ENCODE measurements at places on chromosomes 11 and 22. TPM values are rescaled to one million over a fixed set of nuclear protein-coding genes. Genes with fewer than 3 reads are reported as not detected.

- DNase-seq = no peak
Observed at GRCh38 chr11:78284260-78284659, 95.5 kb downstream of the USP35 start.

- DNase-seq = no peak
Observed at GRCh38 chr11:2549491-2549875, 104.7 kb downstream of the KCNQ1 start.

DNA sequence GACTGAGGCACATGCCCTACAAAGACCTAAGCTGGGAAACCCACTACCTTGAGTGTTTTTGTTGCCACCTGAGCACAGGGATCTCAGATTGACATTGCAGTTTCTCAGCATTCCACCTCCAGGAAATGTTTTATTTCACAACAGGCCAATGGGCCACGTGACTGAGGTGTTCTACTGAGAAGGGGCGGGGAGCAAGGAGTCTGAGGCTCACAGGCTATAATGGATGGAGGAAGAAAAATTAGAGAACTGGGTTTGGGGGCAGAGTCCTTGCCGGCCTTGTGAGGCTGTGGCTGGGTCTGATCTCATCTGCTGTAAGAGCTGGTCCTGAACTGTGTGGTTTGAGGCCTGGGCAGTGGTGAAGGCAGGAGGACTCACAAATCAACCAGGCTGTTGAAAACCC lies 40.7 kb downstream of the ZNF202 start:
- no peak for DNase-seq

- DNase-seq = no peak
Observed at GRCh38 chr11:114176321-114176720, 116.8 kb downstream of the ZBTB16 start.

DNA sequence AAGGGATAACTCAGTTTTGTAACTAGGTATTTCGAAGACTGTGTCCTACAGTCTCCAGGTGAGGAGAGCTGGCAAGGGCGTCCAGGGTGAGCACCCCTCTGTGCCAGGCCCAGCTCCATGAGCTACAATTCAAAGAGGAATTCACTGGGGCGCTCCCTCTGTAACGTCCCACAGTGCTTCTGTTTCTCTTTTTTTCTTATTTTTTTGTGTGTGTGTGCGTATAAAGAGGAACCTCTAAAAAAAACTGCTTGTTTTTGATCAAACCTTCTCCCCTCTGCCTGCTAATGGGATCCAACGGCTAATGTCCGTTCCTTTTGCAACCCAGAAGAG lies 17.1 kb downstream of the ASCC2 start:
- DNase-seq = no peak

Gene IGSF22
- 0.16 TPM for total RNA-seq

Gene SLC15A3
- 2.1 TPM for total RNA-seq

DNA sequence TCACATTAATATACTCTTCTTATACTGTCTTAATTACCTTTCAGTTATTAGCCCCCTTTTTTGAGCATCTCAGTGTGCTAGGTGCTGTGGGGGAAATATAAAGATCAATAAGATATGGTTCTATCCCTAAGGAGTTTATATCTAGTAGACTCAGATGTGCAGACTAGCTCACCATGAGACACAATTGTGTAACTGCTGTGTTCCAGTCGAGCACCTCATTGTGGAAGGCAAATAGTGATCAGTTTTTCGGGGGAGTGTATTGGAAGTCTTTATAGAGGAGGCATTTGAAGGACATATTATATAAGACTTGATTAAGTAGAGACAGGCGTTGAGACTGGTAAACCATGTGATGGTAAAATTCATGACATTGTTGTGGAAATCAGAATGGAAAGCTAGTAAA lies 11.8 kb downstream of the PDE3B start:
- no peak for DNase-seq

Gene GLYATL2
- total RNA-seq = not detected

DNA sequence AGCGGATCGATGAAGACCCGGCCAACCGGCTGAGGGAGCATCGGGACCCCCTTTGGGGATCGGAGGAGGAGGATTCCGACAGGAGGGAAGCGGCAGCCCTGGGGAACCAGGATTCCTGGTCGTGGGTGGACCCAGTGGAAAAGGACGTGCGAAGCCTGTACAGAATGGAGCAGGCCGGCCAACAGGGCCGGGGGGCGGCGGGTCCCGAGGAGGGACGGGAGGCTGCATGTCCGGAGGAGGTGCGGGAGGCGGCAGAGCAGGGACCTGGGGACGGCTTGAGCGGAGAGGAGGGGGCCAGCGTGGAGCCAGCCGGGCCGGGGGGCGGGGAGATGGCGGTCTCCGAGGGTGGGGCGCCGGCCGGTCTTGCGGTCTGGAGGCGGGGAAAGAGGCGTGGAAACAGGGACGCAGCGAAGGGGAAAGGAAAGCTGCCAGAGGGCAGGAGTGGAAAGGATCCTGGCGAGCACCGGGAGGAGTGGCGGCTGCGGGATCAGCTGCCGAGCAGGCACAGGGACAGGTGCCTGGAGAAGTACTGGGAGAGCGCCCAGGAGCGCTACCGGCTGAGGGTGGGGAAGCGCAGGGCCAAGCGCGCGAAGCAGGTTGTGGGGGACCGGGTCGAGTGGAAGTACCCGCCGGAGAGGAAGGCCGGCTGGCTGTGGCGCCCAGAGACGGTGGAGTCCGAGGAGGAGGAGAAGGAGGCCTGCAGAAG lies at the start of gene ANO5:
ANO5 (plus strand) TSS at position 444 of the 706 bp plus-strand sequence. CDS start 408 bp downstream, outside the sequence.
- no peak for DNase-seq

DNA sequence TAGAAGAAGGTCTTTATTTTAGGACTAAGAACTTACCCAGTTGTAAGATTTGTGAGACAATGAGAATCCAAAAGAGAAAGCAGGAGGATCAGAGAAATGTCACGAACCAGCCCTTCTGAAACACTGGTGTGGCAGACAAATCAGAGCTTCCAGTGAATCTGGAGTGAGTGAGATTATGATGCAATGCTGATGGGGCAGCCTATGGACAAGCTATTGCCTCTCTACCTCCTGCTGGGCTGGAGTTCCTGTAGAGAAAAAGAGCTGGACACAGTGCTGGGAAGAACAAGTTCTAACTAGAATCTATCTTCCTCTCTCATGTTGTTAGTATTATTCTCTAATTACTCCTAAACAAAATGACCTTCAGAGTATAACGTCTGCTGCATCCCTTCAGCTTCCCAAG lies 12.0 kb upstream of the ANO3 start:
- DNase-seq = no peak

GRCh38 chr22:37626556-37627075 lies 12.9 kb upstream of the SH3BP1 start:
- no peak for DNase-seq

Gene TUBA8
- 1.8 TPM for total RNA-seq

GRCh38 chr22:46457502-46458488 lies 79.6 kb downstream of the CELSR1 start:
- DNase-seq = no peak

GRCh38 chr11:488992-489391 lies 18.1 kb downstream of the RNH1 start:
- no peak for DNase-seq

- peak; percentile 70 for DNase-seq
Observed at GRCh38 chr11:76208438-76209374, 2.4 kb upstream of the WNT11 start.

GRCh38 chr11:123381149-123381548 lies 48.9 kb upstream of the GRAMD1B start:
- DNase-seq = no peak

GRCh38 chr11:33894398-33894746 lies 2.5 kb upstream of the LMO2 start:
- DNase-seq = no peak

DNA sequence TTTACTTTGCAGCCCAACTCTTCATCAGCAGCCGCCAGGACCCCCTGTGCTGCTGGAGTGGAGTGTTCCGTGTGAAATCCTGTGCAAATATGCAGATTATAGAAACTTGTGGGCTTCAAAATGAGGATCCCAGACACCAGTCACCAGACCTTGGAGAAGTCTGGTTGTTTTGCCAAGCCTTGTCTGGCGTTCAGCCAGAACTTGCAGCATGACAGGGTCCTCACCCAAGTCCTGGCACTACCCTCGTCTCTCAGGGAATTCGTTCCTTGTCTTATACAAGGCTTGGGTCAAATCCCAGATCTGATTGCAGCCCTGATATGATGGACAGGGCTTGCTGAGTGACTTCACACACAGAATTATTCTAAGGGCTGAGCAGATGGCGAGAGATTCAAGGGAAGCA lies 18.9 kb downstream of the SHISAL1 start:
- DNase-seq = no peak

Gene TBX10
- not detected for total RNA-seq

DNA sequence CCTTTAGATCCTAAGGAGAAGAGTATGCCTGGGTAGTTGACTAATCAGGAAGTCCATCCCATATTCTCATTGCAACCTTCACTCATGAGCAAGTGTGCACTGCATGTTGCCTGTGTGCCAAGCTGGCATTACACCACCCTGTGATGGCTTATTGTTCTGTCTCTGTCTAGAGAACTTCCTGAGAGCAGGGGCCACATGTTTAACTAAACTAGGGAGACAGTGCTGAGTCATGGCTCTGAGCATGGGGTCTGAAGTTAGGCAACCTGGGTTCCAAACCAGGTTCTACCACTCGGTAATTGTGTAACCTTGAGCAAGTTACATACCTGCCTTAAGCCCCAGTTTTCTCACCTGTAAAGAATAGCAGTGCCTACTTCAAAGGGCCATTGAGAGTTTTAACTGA lies 39.6 kb downstream of the CSNK2A3 start:
- no peak for DNase-seq

DNA sequence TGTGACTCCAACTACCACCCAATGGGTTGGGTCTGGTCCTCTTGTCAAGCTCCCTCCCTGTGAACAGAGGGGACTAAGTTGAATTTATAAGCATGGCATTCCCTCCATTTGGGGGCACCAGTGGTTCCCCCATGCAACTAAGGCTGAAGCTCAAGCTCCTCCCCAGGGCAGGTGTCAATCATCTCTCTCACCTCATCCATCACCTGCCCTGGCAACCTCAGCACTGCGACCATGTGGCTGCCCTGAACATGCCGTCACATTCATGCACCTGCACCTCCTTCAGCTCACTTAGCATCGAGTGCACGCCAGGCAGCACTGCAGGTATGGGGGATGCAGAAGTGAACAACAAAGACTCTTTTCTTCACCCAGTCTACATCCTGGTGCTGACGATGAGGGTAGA lies 799.3 kb downstream of the TBC1D22A start:
- DNase-seq = no peak

DNA sequence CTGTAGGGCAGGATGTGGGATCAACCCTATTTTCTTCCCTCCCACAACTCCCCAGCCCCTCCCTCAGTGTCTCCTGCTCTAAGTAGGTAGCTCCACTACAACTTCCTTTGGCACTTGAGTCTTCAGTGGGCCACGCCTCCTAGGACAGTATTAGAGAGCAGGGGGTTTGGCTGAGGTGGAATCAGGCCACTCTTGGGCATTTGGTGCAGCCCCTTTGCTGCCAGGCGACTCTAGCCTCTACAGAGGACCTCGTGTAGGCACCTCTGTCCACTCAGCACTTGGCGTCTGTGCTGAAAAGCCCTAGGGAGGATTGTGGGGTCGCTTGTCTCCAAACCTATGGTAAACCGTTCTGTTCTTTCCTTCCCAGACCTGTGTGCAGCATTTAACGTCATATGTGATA lies 2.7 kb downstream of the FADD start:
- no peak for DNase-seq

DNA sequence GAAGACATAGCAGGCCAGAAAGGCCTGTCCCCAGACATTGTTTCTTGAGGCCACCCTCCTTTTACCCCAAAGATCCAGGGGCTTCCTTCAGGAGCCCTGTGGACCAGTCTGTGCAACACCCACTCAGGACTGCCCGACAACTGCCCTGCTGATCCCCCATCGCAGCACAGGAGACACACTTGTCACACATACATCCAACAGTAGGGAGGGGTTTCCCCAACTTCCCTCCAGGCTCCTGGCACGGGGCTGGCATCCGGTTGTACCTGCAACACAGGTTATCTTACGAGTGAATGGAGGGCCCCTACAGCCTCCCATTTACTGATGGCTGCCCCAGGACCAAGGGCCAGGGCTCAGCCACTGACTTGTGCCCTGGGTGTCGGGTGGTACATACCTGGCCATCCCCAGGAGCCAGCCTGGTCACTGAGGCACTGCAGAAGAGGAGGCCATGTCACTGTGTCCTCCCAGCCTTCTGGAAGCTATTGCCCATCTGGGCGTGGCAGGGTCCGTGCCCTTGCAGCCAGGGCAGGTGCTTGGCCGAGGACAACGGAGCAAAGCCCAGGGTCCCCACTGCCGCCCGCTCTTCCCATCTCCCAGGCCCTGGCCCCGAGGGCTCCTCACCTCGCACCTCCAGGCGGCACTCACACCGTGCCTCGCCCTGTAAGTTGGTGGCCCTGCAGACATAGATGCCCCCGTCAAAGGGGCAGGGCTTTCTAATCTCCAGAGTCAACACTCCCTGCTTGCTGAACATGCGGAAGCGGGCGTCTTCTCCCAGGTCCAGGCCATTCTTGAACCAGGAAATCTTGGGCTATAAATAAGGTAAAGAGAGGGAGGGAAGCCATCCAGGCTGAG lies 20.8 kb downstream of the MYBPC3 start:
- DNase-seq = no peak

Gene MN1
- total RNA-seq = 0.09 TPM

DNA sequence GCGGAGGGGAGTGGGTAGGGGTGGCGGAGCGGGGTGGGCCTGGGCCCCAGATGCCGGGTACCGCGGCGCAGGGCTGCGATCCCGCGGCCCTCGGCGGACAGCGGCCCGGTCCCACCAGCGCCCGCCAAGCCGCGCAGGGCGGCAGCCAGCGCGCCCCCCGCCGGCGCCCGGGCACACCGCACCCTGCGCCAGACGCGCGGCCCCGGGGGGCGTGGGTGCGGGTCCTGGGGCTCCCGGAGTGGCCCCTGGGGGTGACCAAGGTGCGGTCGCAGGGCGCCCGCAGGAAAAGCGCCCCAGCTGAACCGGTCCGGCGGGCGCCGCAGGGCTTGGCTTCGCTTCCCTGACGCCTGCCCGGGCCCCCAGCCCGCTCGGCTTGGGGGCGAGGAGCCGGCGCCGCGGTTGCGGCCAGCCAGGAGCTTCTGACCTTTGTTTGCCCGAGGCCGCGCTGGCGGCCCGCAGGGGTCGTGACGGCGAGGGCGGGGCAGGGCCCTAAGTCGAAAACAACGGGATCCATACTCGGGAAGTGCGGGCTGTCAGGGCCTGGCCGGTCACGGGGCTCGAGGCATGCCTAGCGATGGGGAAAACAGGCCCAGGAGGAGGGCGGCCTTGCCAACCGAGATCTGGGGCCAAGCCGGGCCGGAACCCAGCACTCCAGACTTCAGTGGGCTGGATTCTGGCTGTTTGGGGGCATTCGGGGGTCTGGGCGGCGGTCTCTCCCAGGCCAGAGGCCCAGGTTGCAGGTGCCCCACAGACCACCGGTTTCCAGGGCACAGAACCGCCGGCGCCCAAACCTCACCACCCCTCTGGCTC lies 581 bp upstream of the AP5B1 start:
- peak; percentile 28 for DNase-seq

All from activated T-helper 2 cell treated with anti-CD3 and anti-CD28 coated beads, Interferon-gamma antibody, Interleukin-2, Interleukin-4, amounts not matched to agents 10 μg/mL and 5 μg/mL and 100 μg/mL, durations not matched to agents 14 hours and 24 hours and 36 hours (primary cell).